ENCODE measurements at places on chromosomes 7 and 10.

DNA sequence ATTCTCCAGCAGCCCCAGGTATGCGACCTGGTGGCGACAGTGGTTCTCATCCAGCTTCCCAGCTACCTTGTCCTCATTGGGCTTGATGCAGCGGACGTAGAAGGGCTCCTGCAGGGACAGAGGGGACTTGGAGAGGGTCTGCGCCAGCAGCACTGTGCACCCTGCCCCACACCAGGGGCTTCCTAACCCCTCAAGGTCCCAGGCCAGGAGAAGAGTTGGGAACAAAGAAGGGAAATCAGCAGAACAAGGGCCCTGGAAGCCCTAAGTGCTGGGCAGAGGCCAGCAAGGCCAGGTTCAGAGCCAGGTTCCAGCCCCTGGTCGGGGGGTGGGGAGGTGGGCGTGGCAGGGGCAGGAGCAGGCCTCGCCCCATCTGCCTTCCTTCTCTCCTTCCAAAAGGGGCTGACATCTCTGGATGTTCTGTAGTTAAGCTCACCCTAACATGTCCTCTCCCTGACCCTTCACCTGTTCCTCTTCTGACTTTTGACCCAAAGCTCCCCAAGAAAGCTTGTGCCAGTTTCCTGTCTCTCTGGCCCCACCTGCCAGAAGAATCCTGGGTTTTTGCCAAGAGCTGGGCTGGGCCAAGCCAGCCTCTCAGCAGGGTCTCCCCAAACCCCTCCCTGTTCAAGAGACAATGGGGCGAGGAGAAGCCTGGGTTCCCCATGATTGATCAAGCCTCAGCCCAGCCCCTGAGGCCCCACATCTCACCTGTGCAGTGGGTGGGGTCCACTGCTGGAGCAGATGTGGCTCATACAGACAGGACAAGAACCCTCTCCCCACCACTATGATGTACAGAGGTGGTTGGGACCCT, 11.9 kb downstream of the MYO1G start:
- no peak for DNase-seq

GRCh38 chr7:131223151-131223550, 104.5 kb upstream of the MKLN1 start:
- DNase-seq = no peak

- no peak for DNase-seq
Observed at GRCh38 chr10:130218181-130218641, 82.0 kb downstream of the GLRX3 start.

DNA sequence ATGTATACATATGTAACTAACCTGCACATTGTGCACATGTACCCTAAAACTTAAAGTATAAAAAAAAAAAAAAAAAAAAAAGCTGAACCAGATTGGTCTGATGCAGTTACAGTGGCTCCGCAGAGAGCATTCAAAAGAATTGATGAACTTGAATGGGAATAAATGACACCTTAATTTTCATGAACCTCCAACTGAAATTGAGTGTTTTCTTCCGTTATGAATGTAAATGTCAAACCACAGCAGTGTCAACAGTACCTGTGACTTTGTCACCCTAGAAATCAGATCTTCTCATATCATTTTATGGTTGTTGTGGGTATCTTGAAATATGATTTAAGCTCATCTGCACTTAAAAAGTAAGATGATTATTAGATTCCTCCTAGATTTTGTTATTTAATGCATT, 32.7 kb upstream of the SRGN start:
- DNase-seq = no peak

DNA sequence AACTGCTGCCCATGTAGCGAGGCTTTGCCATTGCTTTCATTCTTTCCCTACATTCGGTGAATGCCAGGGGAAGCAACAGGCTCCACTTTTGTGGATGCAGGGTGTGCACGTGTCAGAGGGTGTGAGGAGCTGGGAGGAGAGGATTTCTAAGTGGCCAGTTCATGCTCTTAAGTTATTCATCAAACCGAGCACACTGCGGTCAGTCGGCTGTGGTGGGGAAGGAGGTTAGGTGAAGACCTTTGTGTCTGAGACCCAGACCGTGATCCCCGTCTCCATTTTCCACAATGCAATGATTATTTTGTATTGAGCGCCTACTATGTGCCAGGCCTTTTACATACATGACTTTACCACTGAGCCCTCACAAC, 438.6 kb upstream of the GALNT17 start:
- no peak for DNase-seq

- DNase-seq = no peak
Observed at GRCh38 chr7:13981070-13981469, 8.4 kb downstream of the ETV1 start.

- no peak for DNase-seq
Observed at GRCh38 chr7:98641646-98642500, 24.8 kb downstream of the NPTX2 start.

DNA sequence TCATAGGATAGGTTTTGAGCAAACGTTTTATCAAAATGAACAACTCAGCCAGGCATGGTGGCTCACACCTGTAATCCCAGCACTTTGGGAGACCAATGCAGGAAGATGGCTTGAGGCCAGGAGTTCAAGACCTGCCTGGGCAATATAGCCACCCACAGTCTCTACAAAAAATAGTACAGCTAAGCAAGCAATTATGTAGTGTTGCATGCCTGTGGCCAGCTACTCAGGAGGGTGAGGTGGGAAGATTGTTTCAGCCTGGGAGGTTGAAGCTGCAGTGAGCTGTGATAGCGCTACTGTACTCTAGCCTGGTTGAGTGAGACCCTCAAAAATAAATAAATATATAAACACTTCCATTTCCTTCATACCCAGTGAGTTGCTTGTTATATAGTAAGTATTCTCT, 67.1 kb downstream of the LSMEM1 start:
- DNase-seq = no peak

DNA sequence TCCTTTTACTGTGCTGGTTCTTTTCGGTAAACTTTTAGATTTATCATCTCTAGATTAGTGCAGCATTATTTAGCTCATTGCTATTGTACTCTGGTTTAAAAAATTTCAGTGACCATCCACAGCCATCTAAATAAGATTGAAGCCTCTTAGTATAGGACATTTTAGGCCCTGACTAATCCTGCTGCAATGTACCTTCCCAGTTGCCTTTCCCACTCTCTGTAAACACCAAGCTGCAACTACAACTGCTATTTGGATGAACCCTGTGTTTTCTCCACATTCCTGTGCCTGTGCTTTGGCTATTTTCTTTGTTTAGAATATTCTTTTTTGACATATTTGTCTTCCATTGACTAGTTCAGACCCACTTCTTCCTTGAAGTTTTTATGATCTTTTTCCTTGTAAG, 314.6 kb downstream of the AUTS2 start:
- DNase-seq = no peak

GRCh38 chr7:47326220-47326619, 255.7 kb downstream of the TNS3 start:
- no peak for DNase-seq

GRCh38 chr10:95482501-95483233, 78.5 kb downstream of the SORBS1 start:
- DNase-seq = no peak

DNA sequence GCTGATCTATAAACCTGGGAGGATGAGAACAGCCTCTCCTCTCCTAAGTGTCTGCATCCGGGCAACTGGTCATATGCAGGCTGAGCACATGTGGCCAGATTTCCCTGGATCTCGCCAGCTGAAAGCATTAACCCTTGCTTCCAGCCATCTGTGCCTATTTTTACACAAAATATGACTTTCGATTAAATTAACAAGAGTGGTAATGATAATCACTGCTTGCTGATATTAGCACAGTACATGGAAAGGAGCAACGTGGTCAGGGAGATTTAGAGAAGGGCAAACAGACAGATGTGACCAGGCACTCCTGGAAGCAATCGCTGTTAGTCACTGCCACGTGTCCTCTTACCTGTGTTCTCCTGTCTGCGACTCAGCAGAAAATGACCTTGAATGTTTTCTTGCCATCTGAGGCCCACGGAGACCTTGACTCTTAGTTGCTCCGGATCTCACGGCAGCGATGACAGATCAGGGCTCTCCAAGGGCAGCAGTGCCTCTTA, 59.5 kb upstream of the NPTX2 start:
- no peak for DNase-seq

DNA sequence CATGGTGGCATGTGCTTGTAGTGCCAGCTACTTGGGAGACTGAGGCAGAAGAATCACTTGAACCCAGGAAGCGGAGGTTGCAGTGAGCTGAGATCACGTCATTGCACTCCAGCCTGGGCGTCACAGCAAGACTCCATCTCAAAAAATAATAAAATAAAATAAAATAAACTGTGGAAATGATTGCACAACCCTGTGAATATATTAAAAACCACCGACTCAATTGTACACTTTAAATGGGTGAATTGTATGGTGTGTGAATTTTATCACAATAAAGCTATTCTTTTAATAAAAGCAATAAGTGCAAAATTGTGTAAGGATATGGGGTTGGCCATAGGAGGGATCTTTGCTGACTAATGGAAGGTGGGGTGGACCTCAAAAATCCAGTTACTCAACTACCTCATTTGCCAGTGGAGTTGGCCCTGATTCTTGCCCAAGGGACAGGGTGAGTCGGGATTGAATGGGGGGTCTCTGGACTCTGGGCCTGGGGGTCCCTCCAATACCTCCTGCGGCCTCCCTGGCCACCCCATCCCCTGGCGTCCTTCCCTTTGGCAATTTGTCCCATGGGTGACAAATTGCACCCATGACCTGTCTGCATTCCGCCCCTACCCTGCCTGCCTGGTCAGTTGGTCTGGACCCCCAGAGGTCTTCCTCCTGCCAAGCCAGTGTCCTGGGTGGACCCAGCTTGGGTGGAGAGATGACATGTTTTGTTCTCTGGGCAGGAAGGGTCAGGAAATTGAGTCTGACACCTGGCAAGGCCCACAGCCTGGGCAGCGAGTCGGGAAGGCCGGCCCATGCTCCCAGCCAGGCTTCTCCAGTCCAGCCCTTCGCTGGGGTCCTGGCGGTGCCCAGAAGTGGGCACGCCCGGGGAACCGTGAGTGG, 61.7 kb upstream of the ELN start:
- DNase-seq = no peak

- no peak for DNase-seq
Observed at GRCh38 chr7:120256344-120257070, 16.5 kb upstream of the KCND2 start.

GRCh38 chr10:78865538-78865875, 203.3 kb upstream of the ZMIZ1 start:
- no peak for DNase-seq

- DNase-seq = no peak
Observed at GRCh38 chr10:48249763-48250351, 24.6 kb downstream of the FRMPD2 start.

GRCh38 chr7:80977751-80978150, 58.9 kb upstream of the SEMA3C start:
- DNase-seq = no peak

GRCh38 chr10:72257051-72257892, 16.5 kb upstream of the DDIT4 start:
- no peak for DNase-seq

DNA sequence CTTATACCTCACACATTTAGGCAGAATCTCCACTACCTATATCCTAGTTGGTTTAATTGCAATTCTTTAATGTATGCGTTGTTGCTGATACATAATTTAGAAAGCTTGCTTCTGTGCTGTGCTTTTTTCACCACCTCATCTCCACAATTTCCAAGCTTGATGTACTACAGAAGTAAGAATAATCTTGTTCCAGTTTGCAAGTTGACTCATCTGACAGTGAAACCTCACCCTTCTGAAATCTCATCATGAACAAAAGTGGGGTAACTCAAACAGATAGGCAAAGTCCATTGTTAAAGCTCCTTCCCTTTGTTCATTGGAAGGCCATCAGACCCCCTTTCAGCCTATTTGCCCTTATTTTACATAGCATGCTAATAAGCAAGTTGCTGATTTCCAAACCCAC, 13.6 kb downstream of the EIF4EBP2 start:
- DNase-seq = no peak

DNA sequence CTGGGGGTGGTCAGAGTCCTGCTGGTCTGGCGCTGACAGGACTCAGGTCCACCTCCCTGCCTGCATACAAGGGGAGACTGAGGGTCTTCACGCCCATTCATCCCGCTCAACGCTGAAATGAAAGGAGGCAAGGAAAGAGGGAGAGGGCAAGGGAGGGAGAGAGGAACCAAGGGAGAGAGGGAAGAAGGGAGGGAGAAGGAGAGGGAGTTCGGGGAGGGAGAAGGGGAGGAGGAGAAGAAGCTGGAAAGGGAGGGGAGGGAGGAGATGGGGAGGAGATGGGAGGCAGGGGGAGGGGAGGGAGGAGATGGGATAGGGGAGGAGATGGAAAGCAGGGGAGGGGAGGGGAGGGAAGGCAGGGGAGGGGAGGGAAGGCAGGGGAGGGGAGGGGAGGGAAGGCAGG, 69.4 kb upstream of the INPP5A start:
- no peak for DNase-seq

GRCh38 chr7:150753239-150753638, 16.0 kb downstream of the GIMAP5 start:
- no peak for DNase-seq

DNA sequence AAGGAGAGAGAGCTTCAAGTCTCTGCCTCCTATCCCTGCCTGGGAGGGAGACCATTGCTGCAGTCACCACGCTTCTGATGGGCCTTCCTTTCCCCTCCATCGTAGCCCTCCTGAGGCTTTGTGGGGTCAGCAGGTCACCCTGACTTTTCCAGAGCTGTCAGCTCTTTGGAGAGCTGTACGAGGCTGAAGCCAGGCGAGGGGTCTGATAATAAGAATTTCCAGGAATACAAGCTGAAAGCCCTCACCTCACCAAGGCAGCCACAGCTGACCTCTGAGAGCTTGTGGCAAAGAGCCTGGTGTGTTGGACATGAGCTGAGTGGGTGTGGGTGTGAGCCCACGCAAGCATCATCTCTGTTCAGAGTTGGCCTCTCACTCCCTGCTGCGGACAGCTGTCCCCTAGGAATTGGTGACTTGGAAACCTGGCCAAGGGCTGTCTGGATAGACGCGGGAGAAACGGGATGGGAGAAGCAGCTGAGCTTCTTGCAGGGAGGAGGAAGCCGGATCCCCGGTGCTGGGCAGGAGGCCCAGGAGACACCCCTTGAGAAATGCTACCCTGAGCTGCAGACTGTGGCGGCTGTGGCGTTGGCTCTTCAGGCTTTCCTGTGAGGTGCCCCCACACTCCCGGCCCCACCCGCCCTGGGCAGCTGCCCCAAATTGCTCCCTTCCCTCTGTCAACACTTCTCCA, 122.1 kb upstream of the BTBD16 start:
- DNase-seq = no peak

GRCh38 chr7:95540366-95540765, 54.6 kb downstream of the ASB4 start:
- no peak for DNase-seq

GRCh38 chr10:8595140-8595539, 540.7 kb downstream of the GATA3 start:
- no peak for DNase-seq

GRCh38 chr7:150410680-150411346, 31.7 kb downstream of the ZNF775 start:
- no peak for DNase-seq

- DNase-seq = no peak
Observed at GRCh38 chr7:17123020-17123419, 175.4 kb upstream of the AHR start.

Data from NCI-H1436 treated with DMSO at 0.1 percent for 48 hours (cell line).